ENCODE measurements at places on chromosomes 7 and 10. TPM values are rescaled to one million over a fixed set of nuclear protein-coding genes. Genes with fewer than 3 reads are reported as not detected.

GRCh38 chr10:131679926-131680325, 220.9 kb upstream of the PPP2R2D start:
- DNase-seq = no peak

DNA sequence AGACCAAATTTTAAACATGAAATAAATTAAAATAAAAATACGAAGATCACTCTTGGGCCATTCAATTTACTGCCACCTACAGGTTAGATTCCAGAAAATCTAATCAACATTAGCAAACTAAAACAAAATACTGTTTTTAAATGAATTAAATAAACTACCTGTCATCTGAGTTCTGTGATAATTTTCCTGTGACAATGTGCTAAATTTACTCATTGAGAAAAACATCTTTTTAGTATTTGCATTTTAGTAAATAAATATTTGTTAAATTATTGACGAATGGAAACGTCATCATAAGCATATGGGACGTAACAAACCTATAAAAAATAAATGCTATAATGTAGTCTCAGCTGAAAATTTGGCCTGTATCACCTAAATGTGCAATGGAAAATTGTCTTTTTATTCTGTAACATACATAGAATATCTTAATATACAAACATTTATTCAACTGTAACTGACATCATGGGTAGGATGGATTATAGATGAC, 72.1 kb downstream of the ITGB8 start:
- no peak for DNase-seq

LRRC4 gene
- total RNA-seq = 19.6 TPM

DNA sequence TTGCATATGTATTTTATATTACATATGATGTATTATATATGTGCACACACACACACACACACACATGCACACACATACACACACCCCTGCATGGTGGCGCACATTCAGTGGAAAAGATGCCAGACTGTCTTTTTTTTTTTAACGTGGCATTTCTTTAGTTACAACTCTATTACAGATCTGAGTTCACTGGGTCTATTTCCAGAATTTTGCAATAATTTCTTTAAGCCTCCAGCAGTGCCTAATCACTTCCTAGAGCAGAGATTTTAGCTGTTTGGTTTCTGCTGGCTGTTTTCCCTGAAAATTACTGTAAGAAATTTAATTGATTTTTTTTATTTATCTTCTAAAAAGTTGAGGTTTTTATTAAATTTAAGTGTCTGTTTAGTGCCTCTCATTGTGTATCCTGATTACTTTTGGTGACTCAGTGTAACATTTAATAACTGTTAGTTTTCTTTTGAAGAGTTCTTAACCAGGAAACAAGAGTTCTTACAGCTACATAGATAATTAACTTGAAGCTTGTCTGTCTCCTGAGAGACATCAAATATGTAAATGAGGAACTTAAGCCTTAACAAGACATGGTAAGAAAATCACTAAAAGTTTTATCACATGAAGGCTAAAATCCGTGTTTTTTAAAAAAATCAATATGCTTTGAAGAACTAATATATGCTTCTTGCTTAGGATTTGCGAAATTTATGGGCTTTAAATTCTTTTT, 232.0 kb downstream of the MDFIC start:
- DNase-seq = no peak

LIPM gene
- not detected for total RNA-seq

DNA sequence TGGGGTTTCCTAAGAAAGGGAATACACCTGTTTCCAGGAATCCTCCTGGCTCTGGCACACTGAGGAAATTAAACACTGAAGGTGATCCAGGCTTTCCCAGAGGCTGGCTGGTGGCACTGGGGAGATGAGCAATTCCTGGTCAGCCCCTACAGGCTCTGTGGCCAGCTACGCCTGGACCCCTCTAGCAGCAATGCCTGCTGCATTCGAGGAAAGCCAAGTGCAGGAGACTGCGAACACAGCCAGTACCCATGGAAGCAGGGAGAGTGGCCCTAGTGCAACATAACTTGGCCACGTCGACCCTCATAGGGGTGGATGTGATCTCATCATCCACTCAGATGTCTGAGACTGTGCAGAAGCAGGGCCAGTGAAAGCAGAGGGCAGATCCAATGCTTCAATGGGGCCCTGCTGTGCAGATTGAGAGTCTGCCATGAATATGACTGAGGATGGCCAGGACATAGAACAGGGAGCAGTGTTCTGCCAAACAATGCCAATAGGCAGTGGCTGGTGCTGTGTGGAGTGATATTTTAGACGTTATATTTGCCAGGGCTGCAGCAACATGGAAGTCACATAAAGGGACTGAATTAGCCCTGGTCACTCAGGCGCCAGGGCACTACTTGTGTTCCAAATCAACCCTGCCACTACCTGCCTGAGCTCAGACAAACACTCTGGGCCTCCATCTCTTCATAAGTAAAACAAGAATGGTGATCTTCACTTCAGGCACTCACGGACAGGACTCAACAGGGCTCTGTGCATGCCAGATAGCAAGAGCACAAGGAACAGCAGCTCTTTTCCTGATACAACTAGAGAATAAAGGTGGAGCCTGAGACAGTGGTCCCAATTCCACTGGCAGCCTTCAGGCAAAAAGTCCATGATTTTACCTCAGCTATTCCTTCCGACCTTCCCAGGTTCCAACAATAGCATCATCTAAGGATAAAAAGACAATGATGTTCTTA, 2.4 kb downstream of the ZNF488 start:
- no peak for DNase-seq

Measured in spleen (tissue), 13 donors.